Myocyte (in vitro differentiated cells): ENCODE measurements at places on chromosomes 13 and 19.

- peak; percentile 94 for DNase-seq
Observed at GRCh38 chr19:43533546-43534304, 737 bp downstream of the ZNF575 start.

DNA sequence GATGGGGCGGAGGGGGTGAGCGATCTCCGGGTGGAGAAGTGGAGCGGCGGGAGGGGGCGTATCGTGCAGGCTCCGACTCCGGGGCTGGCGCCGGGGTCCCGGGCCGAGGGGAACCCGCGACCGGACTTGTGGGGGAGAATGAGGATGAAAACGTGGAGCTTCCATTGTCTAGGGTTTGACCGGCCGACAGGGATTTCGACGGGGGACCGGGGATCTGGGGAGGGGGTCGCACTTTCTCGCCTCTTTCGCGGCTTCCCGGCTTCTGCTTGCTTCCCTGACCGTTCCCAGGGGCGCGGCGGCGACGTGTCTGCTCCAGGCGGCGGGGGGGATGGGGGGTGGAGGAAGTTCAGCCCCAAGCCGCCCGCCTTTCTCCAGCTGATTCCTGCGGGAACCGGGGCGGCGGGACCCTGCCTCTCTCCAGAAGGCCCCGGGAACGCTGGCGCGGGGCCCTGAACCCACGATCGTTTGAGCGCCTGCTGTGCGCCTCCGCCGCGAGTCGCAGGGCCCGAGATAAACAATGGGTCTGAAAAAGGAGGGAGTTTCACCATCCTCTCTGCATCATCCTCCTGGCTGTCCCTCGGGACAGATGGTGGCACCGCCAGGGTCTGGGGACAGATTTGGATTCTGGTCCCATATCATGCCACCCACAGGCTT, 790 bp downstream of the TPM4 start:
- peak; percentile 45 for DNase-seq

- DNase-seq: peak; percentile 90
Observed at GRCh38 chr13:94112227-94112626, 367.3 kb downstream of the DCT start.

GRCh38 chr13:102702965-102703725, 8.3 kb upstream of the METTL21C start:
- no peak for DNase-seq

GRCh38 chr19:32165141-32165540, 180.3 kb upstream of the ZNF507 start:
- DNase-seq: no peak

DNA sequence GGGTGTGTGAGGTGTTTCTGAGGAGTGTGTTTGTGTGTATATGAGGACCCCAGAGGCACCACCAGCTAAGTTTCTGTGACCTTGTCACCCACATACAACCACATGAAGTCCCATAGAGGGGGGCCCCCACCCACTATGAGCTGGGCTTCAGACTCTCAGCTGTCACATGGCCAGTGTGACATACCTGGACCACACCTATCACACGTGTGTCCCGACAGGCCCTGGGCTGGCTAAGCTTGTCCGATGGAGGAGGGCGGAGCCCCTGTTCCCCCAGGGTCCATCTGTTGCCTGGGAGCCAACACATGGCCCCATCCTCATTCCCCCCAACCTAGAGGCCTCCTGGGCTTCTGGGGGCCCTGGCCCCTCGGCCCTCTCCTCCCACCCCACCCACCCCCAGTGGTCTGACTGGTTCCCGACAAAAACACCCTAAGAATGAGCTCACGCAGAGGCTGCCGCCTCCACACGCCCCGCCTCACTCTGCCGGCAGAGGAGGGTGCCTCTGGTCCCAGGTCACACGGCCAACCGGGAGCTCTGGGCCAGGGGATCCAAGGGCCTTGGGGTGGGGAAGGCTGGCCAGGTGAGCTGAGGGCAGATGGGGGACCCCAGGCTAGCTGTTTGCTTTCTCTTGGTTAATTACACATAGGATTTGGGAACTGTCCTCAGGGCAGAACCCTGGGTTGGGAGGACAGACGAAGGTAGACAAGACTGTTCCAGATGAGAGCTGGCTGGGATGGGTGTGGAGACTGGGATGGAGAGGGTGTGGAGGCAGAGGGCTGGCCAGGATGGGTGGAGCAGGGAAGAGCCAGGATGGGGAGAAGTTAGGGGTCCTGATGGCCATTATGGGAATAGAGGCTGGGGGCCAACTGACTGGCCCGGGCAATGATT, 4.3 kb downstream of the KLC3 start:
- DNase-seq: no peak

DNA sequence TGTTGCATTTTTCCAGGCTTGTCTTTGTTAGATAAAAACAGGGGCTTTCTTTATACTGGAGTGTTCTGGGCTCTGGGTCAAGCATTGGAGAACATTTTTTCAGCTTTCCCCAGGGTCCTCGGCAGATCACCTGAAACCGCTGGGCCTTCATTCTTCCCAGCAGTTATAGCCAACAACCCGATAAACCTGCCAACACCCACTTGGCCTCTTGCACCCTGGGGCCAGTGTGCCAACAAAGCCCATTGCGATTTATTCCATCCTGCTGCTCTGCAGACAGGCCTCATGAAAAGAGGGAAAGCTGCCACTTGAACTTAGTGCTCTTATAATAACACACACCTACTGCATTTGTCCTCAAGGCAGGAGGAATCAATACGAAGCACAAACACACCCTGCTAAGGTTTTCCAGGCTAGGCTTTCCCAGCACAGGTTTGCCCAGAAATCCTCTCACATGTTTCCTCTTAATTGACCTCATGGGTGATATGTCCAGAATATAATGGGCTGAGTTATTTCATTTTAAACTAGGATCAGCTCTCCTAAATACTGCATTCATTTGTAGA, 669.3 kb downstream of the LIG4 start:
- DNase-seq: no peak

GRCh38 chr19:32359581-32359980, 14.2 kb downstream of the ZNF507 start:
- no peak for DNase-seq

DNA sequence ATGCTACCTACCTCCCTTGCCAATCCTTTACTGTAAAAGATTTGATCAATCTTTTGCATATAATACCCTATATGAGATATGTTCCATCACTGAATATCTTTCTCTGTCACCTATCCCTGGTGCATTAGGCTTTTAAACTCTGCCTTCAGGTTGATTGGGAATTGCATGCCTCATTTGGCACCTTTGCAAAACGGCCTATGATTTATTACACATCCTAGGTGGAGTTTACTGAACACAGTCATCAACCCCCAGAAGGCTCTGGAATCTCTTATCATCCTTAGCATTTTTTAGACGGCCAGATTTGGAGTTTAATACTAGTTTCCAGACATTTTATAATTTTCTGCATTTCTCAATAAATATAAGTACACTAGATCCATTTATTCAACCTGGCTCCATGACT, 448.4 kb upstream of the SLC10A2 start:
- DNase-seq: no peak

GRCh38 chr19:46731584-46731983, 14.3 kb upstream of the FKRP start:
- no peak for DNase-seq
